Chondrocyte (in vitro differentiated cells): ENCODE measurements at places on chromosomes 5 and 9. TPM values are rescaled to one million over a fixed set of nuclear protein-coding genes. Genes with fewer than 3 reads are reported as not detected.

RBM22 gene
- 34.7 to 39.7 TPM (median 36.0 TPM) in 3 replicates for total RNA-seq

- DNase-seq: no peak
Observed at GRCh38 chr5:126872561-126873354, 95.8 kb downstream of the LMNB1 start.

DNA sequence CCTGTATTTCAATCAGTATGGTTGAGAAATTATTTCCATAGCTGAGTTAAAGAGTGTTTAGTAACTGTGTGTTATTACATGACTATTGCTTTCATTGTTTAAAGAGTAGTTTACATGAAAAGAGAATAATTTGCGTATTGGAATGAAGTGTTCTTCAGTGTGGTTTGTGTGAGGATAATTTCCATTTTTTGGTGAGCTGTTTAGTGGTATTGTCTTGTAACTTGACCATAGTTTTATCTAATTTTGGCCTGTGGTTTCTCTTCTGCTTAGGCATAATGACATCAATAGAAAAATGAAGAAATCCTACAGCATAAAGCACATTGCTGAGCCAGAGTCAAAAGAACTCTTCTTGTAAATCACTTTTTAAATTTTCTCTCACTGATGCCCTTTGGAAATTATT lies 151.2 kb downstream of the SNCAIP start:
- no peak for DNase-seq

LHX6 gene
- total RNA-seq: not detected in 3 replicates

DNA sequence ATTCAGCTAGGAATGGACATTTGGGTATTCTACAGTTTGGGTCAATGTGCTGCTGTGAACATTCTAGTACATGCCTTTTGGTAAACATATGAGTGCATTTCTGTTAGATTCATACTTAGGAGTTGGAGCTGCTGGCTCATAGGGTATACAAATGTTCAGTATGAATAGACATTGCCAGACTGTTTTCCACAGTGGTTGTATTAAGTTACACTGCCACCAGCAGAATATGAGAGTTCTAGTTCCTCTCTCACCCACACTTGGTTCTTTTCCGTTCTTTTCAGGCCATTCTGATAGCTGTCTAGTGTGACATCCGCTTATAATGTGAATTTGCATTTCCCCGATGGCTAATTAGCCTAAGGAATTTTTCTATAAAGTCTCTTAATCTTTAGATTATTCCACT lies 25.0 kb downstream of the STOM start:
- DNase-seq: no peak

DNA sequence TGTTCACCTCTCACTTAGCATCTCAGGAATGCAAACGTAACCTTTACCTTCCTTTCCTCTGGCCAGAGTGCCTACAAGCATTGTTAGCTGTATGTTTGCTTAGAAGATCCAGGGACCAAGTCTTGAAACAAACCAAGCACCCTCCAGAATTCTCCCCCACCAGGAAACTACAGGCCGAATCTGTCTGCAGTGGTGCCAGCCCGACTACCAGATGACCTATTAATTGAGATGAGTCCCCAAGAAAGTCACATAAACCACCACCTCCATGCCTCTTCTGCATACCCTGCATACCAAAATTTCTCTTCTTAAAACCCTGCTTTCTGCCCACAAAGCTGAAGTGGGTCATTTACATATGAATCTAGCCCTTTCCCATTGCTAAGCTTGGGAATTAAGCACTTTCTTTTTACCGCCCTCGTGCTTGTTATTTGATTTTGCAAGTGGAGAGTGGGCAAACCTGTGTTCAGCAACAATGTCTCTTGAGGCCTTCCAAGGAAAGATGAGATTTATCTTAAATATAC lies 1239.1 kb downstream of the CDH12 start:
- no peak for DNase-seq

DNA sequence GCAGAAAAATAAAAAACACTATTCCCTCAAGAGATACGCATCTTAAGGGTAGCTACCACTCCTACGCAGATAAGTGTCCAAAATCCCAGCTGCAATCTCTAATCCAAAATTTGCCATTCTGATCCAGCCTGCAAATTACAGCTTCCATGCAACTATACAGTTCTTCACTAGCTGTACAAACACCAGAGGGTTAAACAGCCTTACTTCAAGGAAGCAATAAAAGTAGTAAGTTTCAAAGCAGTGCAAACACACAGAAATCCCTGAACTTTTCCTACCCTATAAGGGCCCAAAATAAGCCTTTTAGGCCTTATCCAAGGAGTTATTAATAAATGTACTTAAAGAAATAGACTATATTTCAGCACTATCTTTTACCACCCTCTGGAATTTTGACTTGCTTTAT lies 39.5 kb downstream of the PWWP2A start:
- no peak for DNase-seq

DNA sequence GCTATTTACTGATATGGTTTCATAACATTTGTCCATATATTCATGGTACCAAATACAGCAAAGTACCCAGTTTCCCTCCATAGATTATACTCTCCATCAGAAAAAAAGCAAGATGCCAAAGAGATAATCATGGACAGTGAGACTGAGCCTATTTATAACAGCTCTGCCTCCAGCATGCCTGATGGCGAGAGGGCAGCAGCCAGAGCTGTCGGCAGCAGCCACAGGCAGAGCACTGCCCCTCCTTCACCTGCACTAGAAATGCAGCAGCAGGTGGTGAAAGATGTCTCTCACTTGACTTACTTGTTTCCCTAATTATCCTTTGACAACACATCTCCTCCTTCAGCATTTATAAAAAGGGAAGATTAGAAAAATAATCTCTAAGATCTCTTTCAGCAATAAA lies 32.4 kb downstream of the CTNNAL1 start:
- DNase-seq: no peak

DNA sequence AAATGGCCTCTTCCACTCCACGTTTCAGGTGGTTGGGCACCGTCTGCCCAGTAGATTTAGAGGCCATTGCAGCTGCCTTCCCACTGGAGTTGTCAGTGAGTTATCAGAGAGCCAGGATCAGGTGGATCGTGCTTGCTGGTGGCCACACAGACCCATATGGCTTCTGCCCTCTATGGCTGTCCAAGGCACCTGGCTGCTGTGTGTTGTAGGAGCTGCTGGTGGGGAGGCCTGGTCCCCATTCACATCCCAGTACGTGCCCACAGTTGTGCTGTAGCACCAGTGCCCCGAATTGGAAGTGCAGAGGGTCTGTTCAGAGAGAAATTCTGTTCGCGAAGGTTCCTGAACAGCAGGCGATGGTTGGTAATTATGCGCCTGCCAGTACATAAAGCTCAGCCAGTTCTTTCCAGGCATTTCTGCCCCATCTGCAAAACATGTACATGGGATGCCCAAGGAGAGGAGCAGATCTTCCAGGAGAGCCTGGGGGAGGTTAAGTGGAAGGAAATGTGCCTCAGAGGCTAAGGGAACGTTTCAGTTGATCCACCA lies 41.1 kb downstream of the UBE2QL1 start:
- no peak for DNase-seq

SUSD3 gene
- not detected in 3 replicates for total RNA-seq
